GDM1 (cell line): ENCODE measurements at places on chromosomes 6 and 20.

DNA sequence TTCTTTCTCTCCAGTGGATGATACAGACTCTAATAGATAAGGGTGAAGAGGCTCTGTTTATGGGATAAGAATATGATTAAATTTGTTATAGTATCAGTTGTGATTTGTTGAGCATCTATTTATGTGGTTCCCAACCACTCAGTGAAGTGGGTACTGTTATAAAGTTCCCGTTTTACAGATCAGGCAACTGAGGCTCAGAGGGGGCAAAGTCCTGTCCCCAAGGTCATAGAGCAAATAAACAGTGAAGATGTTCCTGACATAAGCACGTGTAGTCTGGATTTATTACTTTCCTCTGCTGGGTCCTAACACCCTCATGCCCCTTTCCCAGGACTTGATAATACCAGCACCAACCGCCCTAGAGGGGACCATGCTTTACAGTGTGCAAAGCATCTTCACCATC, 4.1 kb downstream of the DUSP15 start:
- DNase-seq = no peak

DNA sequence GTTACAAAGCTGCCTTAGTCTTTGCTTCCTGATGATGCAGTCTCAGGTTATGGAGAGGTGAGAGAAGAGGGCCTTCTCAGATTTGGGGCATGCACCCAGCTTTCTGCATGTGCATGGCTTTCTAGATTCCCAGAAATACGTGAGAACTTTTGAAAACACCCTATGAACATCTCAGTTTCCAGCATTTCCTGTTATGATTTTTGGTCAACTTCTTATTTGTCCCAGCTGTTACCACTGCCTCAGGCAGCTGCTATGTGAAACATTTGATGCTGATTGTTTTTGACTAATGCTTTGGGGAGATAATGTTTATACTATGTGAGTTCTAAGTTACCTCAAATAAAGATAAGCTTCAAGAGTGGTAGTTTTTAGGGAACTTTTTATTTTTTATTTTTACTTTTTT, 9.5 kb upstream of the SNAP25 start:
- DNase-seq = no peak

DNA sequence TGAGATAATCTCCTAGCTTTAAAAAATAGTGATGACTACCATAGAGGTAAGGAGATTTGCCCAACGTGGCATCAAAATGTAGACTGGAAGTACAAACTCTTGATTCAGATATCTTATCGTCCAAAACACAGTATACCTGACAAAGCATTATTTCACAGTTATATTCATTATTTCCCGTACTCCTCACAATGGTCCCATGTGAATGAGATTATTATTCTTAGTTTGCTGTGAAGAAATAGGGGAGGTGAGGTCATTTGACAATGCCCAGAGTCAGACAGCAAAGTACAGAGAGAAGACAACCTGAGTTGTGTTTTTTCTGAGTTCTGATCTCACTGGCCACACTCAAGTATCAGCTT, 1.2 kb upstream of the TFB1M start:
- DNase-seq = no peak

DNA sequence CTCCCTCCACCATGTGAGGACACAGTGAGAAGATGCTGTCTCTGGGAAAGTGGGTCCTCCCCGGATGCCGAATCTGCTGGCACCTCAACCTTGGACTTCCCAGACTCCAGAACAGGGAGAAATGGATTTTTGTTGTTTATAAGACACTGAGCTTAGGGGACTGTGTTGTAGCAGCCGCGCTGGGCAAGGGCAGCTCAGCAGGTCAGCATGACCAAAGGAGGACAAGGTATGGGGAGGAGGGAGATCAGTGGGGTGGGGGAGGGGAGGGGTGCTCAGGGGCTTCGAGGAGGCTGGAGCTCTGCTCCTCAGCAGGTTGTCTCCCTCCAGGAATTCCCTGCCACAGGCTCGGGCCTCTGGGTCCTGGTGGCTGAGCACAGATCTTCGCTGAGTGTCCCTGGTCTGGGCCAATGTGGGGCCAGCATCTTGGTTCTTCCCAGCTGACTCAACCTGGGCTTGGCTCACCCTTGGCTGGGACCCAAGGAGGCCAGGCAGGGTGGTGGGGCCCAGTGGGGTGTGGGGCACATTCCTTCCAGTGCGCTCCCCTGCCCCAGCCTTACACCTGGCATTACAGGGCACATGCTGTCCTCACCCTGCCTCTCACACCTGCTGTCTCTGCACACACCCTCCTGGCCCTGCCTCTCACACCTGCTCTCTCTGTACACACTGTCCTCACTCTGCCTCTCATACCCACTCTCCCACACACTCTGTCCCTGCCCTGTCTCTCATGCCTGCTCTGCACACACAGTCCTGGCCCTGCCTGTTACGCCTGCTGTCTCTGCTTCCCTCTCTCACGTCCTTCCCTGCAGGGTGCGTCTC, 107.3 kb downstream of the SYCP2 start:
- DNase-seq = no peak

DNA sequence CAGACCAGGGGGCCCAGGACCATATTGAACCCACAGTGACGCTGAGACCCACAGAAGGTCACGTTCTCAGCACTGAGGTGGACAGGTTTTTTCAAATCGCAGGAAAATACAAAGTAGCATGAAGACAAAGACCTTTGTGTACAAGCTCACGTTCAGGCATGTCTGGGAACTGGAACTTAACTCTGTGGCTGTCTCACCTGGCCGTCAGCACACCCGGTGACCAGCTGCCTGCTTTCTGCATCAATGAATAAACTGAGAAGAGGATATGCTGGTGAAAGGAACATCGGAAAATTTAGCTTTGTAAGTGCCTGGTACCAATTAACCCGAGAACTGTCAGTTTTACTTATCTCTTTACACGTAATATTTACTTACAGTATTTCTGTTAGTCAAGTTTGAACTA, 36.5 kb downstream of the WDR27 start:
- no peak for DNase-seq

- DNase-seq = peak; percentile 40
Observed at GRCh38 chr20:40956542-40957264, 71.9 kb upstream of the TOP1 start.

DNA sequence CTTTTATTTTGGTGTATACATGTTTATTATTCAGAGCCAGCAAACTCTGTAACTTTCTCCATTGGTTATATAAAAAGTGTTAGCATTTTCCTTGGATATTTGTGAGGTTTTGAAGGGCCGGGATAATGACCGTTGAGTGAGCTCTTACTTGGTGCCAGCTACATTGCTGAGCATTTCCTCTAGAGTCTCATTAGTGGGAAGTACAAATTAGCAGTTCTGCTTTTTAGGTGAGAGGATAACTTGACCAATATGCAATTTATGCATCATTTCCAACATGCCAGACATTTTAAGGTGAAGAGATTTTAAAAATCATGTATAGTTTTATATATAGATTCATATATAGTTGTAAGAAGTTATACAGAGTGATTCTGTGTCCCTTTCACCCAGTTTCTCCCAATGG, 84.3 kb downstream of the CARMIL1 start:
- no peak for DNase-seq

DNA sequence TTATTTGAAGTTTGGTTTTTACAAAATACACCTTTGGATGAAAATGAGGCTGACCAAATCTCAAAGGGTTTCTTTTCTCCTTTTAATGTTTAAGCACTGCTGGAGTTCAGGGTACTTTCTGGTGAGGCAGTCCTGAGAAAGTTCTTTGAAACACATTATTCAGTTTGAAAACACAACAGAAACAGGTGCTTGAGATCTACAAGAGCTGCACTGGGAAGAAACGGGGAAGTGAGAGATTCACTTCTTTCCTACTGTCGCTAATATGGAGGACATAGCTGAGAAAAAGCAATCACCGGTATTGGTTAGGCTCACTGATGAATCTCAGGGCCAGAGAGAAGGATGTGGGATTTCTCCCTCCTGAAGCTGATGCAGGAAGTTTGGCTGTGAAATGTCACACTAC, 22.9 kb upstream of the TMEM170B start:
- no peak for DNase-seq

GRCh38 chr6:147625946-147626345, 117.5 kb downstream of the SAMD5 start:
- DNase-seq = no peak

DNA sequence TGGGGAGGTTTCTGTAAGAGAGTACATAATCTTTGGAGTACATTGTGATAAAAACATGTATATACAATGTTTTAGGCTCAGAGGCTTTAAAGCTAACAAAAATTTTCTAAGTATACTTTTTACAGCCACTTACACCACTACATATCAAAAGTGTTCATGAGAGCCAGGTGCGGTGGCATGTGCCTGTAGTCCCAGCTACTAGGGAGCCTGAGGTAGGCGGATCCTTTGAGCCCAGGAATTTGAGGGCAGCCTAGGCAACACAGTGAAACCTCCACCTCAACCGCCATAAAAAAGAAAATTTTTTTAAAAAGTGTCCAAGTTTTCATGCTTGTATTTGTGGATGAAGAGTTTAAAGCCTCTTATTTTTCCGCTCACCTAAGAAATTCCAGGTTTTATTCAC, 22.5 kb downstream of the SNX3 start:
- no peak for DNase-seq

- no peak for DNase-seq
Observed at GRCh38 chr20:23179766-23180403, 93.8 kb upstream of the CD93 start.

- DNase-seq = no peak
Observed at GRCh38 chr6:13241364-13241763, 87.0 kb downstream of the TBC1D7 start.

DNA sequence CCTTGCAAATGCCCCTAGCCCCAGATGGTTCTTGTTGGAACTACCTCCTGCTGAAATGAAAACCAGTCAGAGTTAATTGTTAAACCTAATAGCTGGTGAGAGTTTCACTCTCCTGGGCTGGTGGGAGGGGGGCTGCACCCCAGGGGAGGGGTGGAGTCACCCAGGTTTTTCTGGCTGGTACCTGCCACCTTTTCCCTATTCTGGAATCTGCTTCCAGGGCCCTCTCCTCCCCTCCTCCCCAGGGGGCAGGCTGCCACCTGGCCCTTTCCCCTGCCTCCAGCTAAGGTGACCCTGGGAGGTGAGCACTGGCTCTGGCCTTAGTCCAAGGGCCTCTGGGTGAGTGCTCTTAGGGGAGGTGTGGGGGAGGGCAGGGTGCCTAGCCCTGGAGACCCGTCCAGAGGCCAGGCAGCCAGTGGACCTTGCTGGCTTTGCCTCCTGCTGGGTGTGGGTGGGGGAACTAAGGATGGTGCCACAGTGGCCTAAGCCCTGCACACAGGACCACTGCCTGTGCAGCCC, 48.8 kb upstream of the EPB41L1 start:
- DNase-seq = no peak

DNA sequence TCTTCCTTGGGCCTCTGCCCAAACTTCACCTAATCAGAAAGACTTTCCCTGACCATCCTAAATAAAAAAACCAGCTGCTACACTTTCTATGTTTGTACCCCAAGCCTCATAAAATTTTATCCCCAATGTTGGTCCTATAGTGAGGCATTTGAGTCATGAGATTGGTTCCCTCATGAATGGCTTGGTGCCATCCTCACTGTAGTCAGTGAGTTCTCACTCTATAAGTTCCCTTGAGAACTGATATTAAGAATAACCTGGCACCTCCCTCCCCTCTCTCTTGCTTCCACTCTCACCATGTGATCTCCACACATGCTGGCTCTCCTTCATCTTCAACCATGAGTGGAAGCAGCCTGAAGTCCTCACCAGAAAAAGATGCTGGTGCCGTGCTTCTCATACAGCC, 316.9 kb upstream of the PRDM1 start:
- DNase-seq = no peak

GRCh38 chr20:62891111-62891510, 29.5 kb upstream of the TCFL5 start:
- DNase-seq = no peak

GRCh38 chr20:52494244-52494643, 302.7 kb upstream of the ZFP64 start:
- no peak for DNase-seq

- no peak for DNase-seq
Observed at GRCh38 chr6:25193460-25194171, 85.6 kb upstream of the CARMIL1 start.

DNA sequence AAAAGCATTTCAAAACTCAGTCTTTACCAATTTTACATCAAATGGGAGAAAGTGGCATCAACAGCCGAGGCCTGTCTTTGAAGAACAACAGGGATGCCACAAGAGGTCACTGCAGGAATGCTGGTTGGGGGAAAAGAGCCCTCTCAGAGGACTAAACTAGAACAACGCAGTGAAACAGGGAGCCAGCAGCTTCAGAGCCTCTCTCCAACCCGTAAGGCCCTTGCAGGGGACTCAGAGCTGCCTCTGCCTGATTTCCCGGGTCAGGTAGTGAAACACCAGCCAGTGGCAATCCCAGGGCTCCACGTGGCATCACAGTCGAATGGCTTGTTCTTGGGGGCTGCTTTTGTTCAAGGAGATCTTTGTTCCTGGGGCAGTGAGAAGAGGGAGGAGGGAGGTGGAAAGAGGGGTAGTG, 55.0 kb upstream of the KCNK16 start:
- DNase-seq = no peak

- no peak for DNase-seq
Observed at GRCh38 chr6:135329851-135330803, 149.0 kb downstream of the MYB start.

- no peak for DNase-seq
Observed at GRCh38 chr6:155354167-155354566, 39.9 kb upstream of the TFB1M start.

DNA sequence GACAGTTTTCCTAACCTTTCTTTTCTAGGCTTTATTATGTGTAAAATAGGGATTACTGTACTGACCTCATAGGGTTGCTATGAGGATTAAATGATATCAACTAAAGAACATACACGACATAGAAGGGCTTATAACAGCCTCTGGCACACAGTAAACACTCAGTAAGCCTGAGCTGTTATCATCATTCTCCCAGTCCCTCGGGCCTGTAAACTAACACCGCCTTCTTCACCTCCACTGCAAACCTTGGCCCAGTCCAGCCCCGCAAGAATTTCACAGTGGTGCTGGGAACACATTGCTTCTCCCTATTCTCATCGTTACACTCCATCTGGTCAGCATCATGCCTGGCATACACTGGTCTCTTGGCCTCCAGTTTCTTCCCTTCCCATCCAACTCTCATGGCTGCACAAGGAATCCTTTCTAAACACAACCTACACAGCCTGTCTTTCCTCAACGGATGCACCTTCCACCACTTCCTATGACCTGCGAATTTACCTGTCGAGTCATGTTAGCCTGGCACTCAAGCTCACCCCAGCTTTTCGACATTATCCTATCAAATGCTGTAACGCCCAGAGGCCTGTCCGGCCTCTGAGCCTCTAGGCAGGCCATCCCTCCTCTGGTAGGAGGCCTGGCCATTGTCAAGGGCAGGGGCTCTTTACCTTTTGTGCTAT, 92.1 kb downstream of the FYN start:
- no peak for DNase-seq

GRCh38 chr6:149636124-149636523, 12.4 kb downstream of the KATNA1 start:
- no peak for DNase-seq
